ENCODE measurements at places on chromosomes 7 and 10.
A peak's percentile ranks its signal among the peaks of the same experiment; 100 is the strongest.

DNA sequence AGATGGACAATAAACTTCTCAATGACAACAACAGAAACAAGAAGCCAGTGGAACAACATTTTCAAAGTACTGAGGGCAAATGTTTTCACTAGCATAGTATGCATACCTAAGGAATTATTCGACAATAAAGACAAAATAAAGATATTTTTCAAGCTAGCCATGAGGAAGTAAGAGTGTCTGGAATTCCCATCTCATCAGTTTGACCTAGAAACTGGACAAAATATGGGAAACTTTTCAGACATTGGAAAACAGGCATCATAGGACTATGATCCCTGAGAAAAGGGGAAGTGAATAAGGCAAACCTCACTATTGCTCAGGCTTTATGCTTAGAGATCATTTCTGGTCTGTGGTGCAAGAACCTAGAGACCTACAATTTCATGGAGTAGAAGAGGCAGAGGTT is 86.3 kb downstream of the OAT start:
- DNase-seq = no peak

DNA sequence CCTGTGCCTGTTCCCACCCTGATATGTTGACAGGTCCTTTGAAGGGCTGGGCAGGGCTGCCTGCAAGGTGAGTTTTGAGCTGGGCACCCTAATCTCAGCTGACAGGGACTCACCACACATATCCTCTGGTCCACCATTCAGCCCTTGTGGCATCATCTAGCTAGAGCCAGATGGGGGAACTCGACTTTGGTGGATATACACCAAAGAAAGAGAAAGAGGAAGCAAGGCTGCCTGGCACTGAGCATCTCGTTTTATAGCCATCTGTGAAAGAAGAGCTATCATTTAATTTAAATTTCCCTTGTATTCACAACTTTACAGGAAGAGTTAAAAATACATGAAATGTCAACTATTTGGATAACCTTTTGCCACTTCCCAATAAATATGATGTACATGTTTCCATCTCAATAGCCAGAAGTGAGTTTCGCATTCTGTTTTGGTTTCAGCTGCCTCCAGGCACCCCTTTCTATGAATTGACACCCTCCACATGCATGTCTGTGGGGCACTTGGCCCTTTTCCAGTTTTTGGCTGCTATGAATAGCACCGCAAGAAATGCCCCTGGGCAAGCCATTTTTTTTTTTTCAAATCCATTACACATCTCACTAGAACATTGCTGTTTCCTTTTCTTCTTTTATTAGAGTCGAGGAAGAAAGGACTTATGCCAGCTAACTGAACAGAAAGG is 22.9 kb upstream of the GRB10 start:
- DNase-seq = no peak

- DNase-seq = no peak
Measured at GRCh38 chr10:116985611-116986010, 19.4 kb downstream of the SHTN1 start.

GRCh38 chr10:73293461-73293860 is 41.0 kb upstream of the MRPS16 start:
- no peak for DNase-seq

- no peak for DNase-seq
Measured at GRCh38 chr10:3892440-3893425, 107.7 kb upstream of the KLF6 start.

- no peak for DNase-seq
Measured at GRCh38 chr7:47609803-47610452, 28.0 kb upstream of the TNS3 start.

- no peak for DNase-seq
Measured at GRCh38 chr7:110870926-110871325, 220.0 kb upstream of the LRRN3 start.

GRCh38 chr10:13587391-13587790 is 626 bp downstream of the PRPF18 start:
- no peak for DNase-seq

GRCh38 chr10:101258179-101258885 is 29.1 kb upstream of the LBX1 start:
- peak; percentile 20 for DNase-seq

GRCh38 chr7:79723833-79724618 is 270.6 kb upstream of the MAGI2 start:
- no peak for DNase-seq

DNA sequence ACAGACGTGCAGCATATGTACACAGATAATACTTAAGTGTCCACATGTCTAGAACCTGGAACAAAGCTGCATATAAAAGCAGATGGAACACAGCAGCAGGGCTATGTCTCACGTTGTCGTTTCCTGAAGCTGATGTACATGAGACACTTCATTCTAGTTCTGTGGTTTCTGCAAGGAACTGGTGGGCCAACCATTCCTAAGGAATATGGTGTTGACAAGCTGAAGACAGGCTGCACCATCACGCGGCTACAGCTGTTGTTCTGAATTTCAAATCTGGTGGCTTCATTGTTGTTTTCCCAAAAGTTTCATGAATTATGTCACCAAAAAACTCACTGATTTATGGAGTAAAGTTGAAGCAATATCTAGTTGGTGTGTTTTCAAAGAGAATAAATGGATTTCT is 33.7 kb downstream of the PRKAG2 start:
- DNase-seq = no peak

GRCh38 chr7:126635545-126635944 is 617.2 kb downstream of the GRM8 start:
- DNase-seq = no peak

DNA sequence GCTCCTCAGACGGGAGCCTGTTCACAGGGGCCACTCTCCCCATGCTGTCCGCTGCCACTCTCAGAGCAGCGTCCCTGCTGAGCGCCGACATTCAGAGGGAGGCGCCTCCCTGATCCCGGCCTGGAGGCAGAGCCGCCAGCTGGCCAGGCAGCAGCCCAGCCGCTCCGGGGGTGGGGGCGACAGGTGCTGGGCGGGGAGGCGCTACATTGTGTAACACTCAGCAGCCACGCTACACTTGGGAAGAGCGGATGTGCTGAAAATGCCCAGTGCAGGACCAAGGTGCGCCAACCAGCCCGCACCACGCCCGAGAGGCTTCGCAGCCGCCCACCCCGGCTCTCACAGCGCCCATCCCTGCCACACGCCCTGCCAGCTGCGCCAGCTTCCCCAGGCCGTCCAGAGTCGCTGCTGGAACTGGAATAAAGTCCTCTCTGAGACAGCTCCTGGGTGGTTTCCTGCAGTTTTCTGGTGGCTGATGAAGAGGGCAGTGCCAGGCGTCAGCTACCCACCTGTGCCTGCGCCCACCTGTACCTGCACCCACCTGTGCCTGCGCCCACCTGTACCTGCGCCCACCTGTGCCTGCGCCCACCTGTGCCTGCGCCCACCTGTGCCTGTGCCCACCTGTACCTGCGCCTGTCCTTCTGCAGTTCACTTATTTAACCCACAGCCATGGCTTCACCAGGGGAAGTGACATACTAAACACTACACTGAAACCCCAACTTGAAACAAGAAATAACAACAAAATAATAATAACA is 25.7 kb downstream of the STK32C start:
- no peak for DNase-seq

GRCh38 chr10:104268405-104268712 is 625 bp upstream of the GSTO2 start:
- no peak for DNase-seq

DNA sequence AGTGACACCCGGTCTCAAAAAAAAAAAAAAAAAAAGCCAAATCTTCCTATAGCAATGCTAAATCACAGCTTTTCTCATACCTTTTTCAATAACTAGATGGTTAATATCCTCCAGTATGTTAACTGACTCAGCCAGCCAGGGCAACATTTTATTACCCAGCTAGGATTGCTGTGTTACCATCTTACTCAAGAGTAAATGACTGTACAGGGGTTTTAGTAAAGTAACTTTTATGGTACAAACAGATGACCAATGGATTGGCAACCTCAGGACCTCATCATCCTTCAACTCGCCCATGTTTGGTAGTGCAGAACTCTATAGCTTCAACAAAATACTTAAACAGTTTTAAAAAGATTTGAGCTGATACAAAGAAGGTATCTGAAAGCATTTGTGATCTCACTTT is 59.5 kb downstream of the HBP1 start:
- DNase-seq = no peak

All from HL-60 (cell line).